ENCODE measurements at places on chromosomes 3 and 15. TPM values are rescaled to one million over a fixed set of nuclear protein-coding genes. Genes with fewer than 3 reads are reported as not detected.

DNA sequence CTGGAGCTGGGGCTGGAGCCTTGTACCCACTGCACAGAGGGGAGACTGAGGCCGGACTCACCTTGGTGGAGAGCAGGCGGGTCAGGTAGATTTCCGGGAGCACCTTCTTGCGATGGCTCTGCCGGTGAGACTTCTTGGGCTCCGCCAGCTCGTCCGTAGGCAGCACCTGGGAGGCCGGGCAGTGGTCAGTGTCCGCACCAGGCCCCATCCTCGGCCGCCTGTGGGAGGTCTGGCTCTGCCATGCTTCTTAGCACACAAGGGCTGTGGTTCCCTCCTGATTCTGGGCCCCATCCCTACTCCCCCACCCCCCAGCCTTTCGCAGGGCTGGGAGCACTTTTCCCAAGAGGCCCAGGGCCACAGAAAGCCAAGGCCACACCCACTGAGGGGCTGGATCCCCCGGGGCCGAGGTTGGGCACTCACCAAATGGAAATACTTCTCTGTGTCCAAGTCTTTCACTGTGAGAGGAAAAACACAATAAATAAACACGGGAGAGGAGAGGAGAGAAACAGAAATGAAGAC is 17.4 kb downstream of the H1-8 start:
- no peaks in the 10 kb centered on the region for H3K27me3 ChIP-seq
- H3K27ac ChIP-seq: no peak overlapping the region
- no peaks in the 10 kb centered on the region for H3K36me3 ChIP-seq

GRCh38 chr15:40500568-40501330 is 30.0 kb downstream of the CHST14 start:
- no peaks in the 10 kb centered on the region for H3K36me3 ChIP-seq
- H3K27ac ChIP-seq: no peak overlapping the region
- DNase-seq: no peak

DNA sequence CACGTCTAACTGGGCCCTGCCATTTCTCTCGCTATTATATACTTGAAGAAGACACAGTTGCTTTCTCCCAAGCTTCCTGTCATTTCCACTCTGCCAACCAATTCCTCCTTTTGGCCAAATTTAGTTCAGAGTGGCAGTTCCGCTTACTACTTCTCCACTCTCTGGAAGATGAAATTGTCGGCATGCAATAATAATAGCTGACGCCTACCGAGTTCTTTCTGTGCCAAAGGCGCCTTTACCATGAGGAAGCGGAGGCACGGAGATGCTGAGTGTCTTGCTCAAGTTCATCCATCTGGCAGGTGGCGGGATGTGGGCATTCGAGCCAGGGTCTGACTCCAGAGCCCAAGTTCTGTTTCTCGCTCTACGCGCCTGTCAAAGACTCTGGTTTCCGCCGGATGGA is 14.6 kb upstream of the NRROS start:
- H3K4me1 ChIP-seq: no peaks in the 10 kb centered on the region
- no peak for DNase-seq
- no peaks in the 10 kb centered on the region for H3K36me3 ChIP-seq
- no peak overlapping the region for H3K27ac ChIP-seq
- H3K27me3 ChIP-seq: peaks cover 13% of the 10 kb centered on the region

DNA sequence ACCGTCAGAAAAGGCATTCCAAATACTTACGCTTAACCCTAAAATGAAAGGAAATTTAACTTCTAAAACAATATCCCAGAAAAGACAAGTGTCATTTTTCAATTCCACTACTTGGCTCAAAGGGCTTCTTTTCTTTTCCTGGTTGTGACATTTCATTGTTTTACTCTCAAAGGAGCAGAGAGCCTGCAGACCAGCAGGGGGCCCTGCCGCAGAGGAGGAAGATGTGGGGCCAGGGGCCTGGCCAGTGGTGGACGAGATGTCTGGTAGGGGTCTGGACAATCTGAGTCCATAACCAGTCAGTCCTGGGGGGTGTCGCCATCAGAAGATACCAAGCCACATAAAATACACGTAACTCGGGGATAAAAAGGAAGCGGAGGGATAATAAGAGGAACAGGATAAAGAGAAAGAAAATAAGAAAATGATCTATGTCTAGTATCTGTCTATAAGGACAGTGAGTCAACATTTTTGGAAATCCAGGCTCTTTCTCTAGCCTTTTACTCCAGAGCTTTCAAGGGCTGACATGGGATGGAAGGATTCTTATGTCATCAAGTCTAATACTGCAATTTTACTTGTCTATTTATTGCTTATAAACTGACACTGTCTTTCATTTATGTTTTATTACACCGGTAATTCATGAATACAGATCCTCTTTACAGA is 54.2 kb upstream of the ARHGEF3 start:
- H3K36me3 ChIP-seq: no peaks in the 10 kb centered on the region
- H3K4me3 ChIP-seq: no peak overlapping the region
- DNase-seq: peak; percentile 18
- H3K27me3 ChIP-seq: no peaks in the 10 kb centered on the region
- H3K4me1 ChIP-seq: no peaks in the 10 kb centered on the region
- peak overlapping the region; percentile 51 for H3K27ac ChIP-seq

- no peaks in the 10 kb centered on the region for H3K27me3 ChIP-seq
- peaks cover 15% of the 10 kb centered on the region for H3K36me3 ChIP-seq
- no peak overlapping the region for H3K4me3 ChIP-seq
- DNase-seq: no peak
Observed at GRCh38 chr15:101027920-101028319, 108.8 kb downstream of the LRRK1 start.

DNA sequence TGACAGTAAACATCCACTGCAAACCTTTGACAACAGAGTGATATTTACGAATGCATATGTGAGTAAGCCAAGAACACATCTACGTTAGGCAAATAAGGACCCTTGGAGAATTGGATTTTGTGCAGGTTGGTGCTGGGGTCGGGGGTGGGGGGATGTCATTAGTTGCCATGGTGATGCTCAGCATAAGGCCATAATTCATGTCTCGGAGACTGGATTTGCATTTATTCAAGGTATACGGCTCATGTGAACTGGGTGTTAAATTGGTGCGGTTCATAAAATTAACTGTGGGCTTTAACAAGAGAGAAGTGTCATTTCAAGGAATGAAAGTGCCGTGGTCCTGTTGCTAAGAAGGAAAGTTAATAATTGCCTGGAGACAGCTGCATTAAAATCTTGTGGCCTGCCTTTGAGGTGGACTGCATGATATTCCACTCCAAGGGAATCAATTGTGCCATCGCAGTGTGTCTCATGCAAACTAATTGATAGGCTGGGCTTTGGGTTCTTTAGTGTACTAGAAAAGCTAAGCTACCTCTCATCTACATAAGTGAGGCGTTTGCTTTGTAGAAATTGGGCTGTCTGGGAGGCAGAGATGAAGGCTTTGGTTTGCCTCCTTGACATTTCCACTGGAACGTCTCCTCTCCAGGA is 228.9 kb upstream of the FEZF2 start:
- H3K4me3 ChIP-seq: no peak overlapping the region
- peaks cover 46% of the 10 kb centered on the region for H3K4me1 ChIP-seq
- no peak for DNase-seq
- H3K27me3 ChIP-seq: no peaks in the 10 kb centered on the region

- no peak for DNase-seq
- H3K27ac ChIP-seq: no peak overlapping the region
Observed at GRCh38 chr15:61216519-61216918, 12.6 kb downstream of the RORA start.

GRCh38 chr3:155242342-155242741 is 51.1 kb downstream of the STRIT1 start:
- H3K27ac ChIP-seq: no peak overlapping the region
- H3K4me1 ChIP-seq: no peaks in the 10 kb centered on the region
- DNase-seq: no peak
- no peaks in the 10 kb centered on the region for H3K27me3 ChIP-seq

- peaks cover 5% of the 10 kb centered on the region for H3K36me3 ChIP-seq
- no peak overlapping the region for H3K27ac ChIP-seq
- H3K4me3 ChIP-seq: no peak overlapping the region
- H3K27me3 ChIP-seq: no peaks in the 10 kb centered on the region
Observed at GRCh38 chr3:52891615-52892081, 5.7 kb downstream of the STIMATE start.

DNA sequence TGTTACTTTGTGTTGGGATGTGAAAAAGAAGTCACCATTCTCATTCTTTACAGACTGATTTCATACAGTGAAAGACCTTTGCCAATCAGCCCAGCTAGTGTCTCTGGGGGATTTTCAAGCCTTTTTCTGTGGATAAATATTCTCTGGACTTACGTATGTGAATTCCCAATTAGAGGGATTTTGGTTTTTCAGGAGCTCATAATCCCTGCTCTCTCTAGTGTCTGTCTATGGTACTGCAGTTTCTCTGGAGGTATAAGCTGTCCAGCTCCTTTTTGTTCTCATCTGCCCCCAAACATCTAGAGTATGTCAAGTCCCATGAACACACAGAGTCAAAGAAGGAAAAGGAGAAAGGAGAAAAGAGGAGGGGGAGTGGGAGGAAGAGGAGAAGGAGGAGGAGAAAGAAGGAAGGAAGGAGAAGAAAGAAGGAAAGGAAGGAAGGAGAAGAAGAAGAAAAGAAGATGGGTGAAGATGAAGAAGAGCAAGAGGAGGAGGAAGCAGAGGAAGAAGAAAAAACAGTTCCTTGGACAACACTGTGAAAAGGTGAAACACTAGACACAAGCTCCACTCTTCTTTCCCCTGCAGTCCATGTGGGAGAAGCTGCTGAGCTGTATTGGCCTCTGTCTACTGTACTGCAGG is 218.6 kb downstream of the GREM1 start:
- DNase-seq: no peak
- no peaks in the 10 kb centered on the region for H3K27me3 ChIP-seq
- no peak overlapping the region for H3K4me3 ChIP-seq
- H3K27ac ChIP-seq: no peak overlapping the region
- no peaks in the 10 kb centered on the region for H3K36me3 ChIP-seq

DNA sequence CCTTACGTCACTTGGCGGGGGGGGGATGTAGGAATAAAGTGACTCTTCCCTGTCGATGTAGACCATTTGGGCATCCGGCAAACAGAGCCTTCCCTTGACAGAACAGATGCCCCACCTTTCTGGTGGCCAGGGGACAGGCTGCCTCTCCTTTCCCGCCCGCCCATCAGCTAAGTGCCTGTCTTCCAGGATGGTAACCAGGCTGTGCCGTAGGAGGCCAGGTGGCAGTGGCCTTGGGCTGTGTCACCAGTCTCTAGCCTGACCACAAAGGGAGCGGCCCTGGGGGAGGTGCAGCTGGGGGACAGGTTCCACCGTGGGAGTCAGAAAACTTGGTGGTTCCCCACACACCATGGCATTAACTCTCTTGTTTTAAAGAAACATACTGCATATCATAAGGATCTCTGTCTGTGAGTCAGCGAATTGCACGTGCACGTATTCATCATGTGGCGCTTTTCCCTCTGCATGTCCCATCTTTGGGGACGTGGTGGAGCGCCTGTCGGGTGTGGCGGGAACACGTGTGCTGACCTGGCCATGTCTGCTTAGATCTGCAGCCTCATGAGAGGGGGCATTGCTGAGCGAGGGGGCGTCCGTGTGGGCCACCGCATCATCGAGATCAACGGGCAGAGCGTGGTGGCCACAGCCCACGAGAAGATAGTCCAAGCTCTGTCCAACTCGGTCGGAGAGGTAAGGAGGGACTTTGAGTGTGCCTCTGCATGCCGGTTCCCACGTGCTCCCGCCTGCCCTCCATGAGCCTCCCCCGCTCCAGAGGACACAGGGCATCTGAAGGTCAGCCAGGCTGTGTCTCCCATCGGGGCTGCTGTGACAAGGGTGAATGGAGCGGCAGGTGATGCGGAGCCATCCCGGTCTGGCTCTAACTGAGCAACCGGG is 156.0 kb downstream of the NSMCE3 start:
- H3K4me1 ChIP-seq: no peaks in the 10 kb centered on the region
- no peak overlapping the region for H3K27ac ChIP-seq
- H3K4me3 ChIP-seq: no peak overlapping the region
- no peaks in the 10 kb centered on the region for H3K36me3 ChIP-seq
- H3K27me3 ChIP-seq: peaks cover 13% of the 10 kb centered on the region

- H3K4me1 ChIP-seq: no peaks in the 10 kb centered on the region
- H3K27me3 ChIP-seq: no peaks in the 10 kb centered on the region
- H3K4me3 ChIP-seq: no peak overlapping the region
- H3K36me3 ChIP-seq: no peaks in the 10 kb centered on the region
- H3K27ac ChIP-seq: no peak overlapping the region
- no peak for DNase-seq
Observed at GRCh38 chr3:176376531-176376930, 820.8 kb downstream of the TBL1XR1 start.

GRCh38 chr15:99616129-99616528 is 50.3 kb downstream of the MEF2A start:
- DNase-seq: no peak
- H3K4me3 ChIP-seq: no peak overlapping the region
- peaks cover 23% of the 10 kb centered on the region for H3K4me1 ChIP-seq
- H3K36me3 ChIP-seq: peaks cover 9% of the 10 kb centered on the region
- no peaks in the 10 kb centered on the region for H3K27me3 ChIP-seq
- H3K27ac ChIP-seq: no peak overlapping the region

DNA sequence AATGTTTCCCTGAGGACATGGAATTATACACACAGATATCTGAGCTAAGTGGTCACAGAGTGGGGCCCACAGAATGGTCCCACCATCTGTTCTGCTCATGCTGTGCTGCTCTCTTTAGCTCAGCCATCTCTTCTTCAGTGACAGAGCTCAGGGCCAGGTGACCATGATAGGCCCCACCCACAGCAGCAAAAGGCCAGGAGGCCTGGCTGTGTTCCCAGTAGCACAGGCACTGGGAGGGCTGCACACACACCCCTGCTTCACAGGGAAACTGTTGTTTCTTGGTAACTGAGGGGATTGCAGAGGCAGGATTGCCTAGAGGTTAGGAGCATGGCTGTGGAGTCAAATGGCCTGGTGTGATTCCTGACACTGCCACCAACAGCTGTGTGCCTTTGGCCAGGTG is 4.8 kb upstream of the FBXW12 start:
- H3K36me3 ChIP-seq: no peaks in the 10 kb centered on the region
- peaks cover 13% of the 10 kb centered on the region for H3K27me3 ChIP-seq
- no peak overlapping the region for H3K4me3 ChIP-seq
- peak; percentile 29 for DNase-seq

DNA sequence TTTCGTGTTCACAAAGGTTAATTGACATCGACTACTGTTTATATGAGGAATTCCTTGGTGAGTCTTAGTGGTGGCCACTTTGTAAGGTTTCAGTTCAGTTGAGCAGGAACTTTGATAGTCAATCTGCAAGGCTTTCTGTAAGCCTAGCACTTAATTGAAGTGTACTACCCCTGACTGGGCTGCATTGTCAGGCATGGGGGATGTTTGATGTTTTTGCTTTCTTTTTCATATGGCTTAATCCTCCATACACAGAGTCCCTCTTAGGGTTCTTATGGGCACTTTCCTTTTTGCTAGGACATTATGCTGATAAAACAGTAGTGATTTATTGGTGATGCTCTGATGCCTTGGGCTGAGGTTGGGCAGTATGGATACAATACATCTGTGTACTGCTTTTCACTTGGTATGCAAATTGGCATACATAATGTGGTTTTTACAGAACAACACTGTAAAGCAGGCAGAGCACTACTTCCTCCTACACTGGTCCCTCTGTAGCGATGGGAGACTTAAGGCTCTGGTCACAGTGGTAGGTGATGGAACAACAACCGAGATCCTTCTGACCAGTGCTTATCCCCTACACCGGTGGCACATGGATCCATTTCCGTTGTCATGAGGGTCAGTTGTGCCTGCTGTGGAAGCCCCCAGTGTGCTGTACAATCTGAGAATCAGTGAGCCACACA is 261.0 kb downstream of the MFSD1 start:
- H3K36me3 ChIP-seq: no peaks in the 10 kb centered on the region
- H3K4me3 ChIP-seq: no peak overlapping the region
- H3K27me3 ChIP-seq: no peaks in the 10 kb centered on the region
- no peak for DNase-seq
- no peak overlapping the region for H3K27ac ChIP-seq

The GOLGA8T gene
- total RNA-seq: not detected

The VPS39 gene
- total RNA-seq: 32.5 TPM

The COL8A1 gene
- total RNA-seq: 0.71 TPM

The ZDHHC23 gene
- total RNA-seq: 22.0 TPM

The PRR20G gene
- total RNA-seq: not detected

Measured in Calu3 (cell line).